Smooth muscle cell of the pulmonary artery (primary cell): ENCODE measurements at places on chromosomes 6 and 20. TPM values are rescaled to one million over a fixed set of nuclear protein-coding genes. Genes with fewer than 3 reads are reported as not detected.

The RARS2 gene
- total RNA-seq = 34.3 and 42.2 TPM in 2 replicates

The BTN1A1 gene
- total RNA-seq = not detected in 2 replicates

The PLEKHG1 gene
- 0.59 and 2.4 TPM in 2 replicates for total RNA-seq

The FAM83C gene
- total RNA-seq = not detected in 2 replicates

The OR2H2 gene
- not detected in 2 replicates for total RNA-seq

The CBLN4 gene
- not detected in 2 replicates for total RNA-seq
